MCF 10A (cell line): ENCODE measurements at places on chromosomes 3 and 15. TPM values are rescaled to one million over a fixed set of nuclear protein-coding genes. Genes with fewer than 3 reads are reported as not detected.

GRCh38 chr15:33543957-33544356 is 233.2 kb downstream of the RYR3 start:
- no peaks in the 10 kb centered on the region for H3K36me3 ChIP-seq
- H3K4me1 ChIP-seq = no peaks in the 10 kb centered on the region
- DNase-seq = no peak
- no peak overlapping the region for H3K27ac ChIP-seq
- peaks cover 71% of the 10 kb centered on the region for H3K27me3 ChIP-seq

DNA sequence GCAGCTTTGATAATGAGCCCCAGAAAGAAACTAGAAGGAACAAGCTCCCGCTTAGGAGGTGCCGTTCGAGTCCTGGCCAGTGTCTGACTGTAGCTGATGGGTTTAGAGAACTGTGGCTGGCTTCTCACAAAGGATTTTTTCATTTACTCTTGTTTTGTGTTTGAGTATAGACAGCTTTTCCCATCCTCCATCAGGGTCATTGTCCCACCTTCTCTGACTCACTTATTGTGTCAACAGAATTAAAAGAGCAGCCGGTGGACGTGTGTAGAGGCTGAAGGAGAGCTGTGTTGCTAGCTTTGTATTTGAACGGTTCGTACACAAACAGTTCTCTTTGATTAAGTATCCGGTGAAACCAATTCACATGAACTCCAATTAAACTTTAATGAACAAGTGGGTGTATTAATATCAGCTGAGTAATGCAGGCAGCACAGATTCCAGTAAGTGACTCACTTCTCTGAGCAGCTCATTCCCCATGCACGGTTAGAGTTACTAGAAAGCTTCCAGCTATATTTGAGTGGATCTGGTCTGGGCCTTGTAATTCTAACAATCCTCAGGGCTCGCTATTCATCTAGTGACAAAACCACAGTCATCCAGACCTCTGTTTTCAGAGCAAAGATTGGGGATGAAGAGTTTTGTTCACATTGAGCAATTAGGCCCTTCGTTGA is 141.0 kb downstream of the LPP start:
- no peaks in the 10 kb centered on the region for H3K36me3 ChIP-seq
- DNase-seq = peak; percentile 83
- peak overlapping the region; percentile 29 for H3K4me3 ChIP-seq
- H3K4me1 ChIP-seq = peaks cover 48% of the 10 kb centered on the region
- peak overlapping the region; percentile 57 for H3K27ac ChIP-seq

DNA sequence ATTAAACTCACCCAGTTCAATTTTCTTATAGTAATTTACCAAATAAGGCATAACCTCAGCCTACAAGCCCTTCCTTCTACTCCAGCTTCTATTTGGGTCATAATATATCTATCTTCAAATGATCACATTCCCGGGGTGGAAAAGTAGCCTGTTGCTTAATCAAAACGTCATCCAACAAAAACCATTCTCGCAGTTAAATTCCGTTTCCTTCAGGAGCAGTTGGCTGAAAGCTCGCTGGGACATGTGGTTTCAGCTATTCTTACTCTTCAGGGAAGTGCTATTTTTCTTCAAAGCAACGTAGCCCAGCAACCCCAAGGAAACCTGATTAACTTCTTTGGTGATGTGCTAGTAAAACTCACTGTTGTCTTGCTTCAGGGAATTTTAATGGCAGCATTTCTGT is 59.6 kb downstream of the MAGI1 start:
- DNase-seq = no peak
- H3K4me1 ChIP-seq = no peaks in the 10 kb centered on the region
- no peak overlapping the region for H3K27ac ChIP-seq
- no peaks in the 10 kb centered on the region for H3K27me3 ChIP-seq
- peaks cover 6% of the 10 kb centered on the region for H3K36me3 ChIP-seq

GRCh38 chr3:5428607-5429516 is 241.4 kb downstream of the EDEM1 start:
- H3K36me3 ChIP-seq = no peaks in the 10 kb centered on the region
- H3K27ac ChIP-seq = no peak overlapping the region
- no peak for DNase-seq
- peaks cover 16% of the 10 kb centered on the region for H3K4me1 ChIP-seq
- no peak overlapping the region for H3K4me3 ChIP-seq

DNA sequence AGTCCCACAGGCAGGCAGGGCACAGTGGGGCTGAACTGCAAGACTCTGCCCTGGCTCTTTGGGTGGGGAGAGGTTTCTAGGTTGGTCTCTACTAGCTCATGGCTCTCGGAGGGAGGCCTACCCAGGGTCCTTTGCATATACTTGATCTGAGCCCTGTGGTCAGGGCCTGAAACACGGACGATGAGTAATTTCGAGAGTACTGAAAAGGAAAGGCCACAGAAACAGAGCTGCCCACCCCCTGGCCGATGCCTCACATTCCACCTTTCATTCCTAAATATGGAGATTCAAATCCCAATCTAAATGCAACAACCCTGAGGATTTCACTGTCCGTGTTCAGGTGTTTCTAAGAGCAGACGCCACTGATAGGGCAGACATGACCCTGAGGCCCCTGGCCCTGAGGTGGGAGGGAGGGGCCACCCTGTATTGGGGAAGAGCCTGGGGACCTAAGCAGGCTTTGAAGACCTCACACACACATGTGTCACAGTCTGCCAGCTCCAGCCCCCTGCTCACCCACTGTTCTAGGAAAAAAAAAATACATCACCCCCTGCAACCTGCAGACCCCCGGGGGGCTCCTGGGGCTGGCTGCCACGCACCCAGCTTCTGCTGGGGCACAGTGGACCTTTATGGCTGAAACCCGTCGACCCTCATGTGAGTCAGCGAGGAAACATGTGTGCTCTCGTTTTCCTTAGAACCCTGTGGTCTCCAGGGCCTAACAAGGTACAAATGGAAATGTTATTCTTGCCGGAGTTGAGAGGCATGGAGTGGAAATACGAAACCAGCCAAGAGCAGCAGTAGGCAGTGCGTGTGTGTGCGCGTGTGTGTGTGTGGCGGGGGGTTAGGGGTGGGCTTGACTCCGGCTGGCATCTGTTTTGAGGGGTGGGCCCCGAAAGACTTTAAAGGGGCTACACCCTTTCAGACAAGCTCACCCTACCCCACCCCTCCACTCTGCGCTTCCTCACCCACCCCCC is 112.7 kb downstream of the CHSY1 start:
- H3K36me3 ChIP-seq = peaks cover 6% of the 10 kb centered on the region
- H3K27ac ChIP-seq = no peak overlapping the region
- no peaks in the 10 kb centered on the region for H3K27me3 ChIP-seq
- no peak for DNase-seq

GRCh38 chr3:21067031-21067813 is 683.8 kb downstream of the ZNF385D start:
- no peak overlapping the region for H3K27ac ChIP-seq
- no peaks in the 10 kb centered on the region for H3K27me3 ChIP-seq
- DNase-seq = no peak
- H3K4me3 ChIP-seq = no peak overlapping the region
- H3K4me1 ChIP-seq = no peaks in the 10 kb centered on the region
- no peaks in the 10 kb centered on the region for H3K36me3 ChIP-seq

LRRIQ4 gene
- not detected in 2 replicates for total RNA-seq

SAMD7 gene
- total RNA-seq = not detected in 2 replicates

SERPINI1 gene
- 2.5 and 2.6 TPM in 2 replicates for total RNA-seq

AHSG gene
- total RNA-seq = not detected in 2 replicates

RASA2 gene
- 15.8 and 19.5 TPM in 2 replicates for total RNA-seq

LIPH gene
- 0.07 and 0.32 TPM in 2 replicates for total RNA-seq

POU1F1 gene
- not detected in 2 replicates for total RNA-seq

CLDN1 gene
- total RNA-seq = 197 and 263 TPM in 2 replicates
